ENCODE measurements at places on chromosomes 2 and 18.

- DNase-seq = no peak
These were observed 1.7 kb downstream of the EMILIN2 start for GRCh38 chr18:2848247-2849246.

DNA sequence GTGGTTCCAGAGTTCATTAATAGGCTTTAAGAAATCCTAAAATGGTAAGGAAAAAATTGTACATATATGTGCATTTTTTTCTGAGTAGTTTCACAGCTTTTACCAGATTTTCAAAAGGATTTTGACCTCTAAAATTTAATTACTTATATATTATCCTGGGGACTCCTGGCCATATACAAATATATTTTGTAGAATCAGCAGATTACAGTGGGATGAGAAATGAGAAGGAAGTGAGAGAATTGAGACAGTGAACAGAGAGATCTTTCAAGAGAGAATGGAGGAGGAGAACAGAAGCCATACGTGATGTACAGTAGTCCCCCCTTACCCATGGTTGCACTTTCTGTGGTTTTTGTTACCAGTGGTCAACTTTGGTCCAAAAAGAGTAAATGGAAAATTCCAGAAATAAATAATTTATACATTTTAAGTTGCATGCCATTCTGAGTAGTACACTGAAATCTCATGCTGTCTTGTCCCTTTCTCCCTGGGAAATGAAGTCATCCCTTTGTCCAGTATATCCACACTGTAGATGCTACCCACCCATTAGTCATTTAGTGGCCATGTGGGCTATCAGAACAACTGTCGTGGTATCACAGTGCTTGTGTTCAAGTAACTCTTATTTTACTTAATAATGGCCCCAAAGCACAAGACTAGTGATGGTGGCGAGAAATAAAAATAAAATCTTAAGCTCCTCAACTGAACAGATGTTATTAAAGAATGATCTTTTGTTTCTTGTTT, 130.4 kb upstream of the MYO3B start:
- DNase-seq = no peak

DNA sequence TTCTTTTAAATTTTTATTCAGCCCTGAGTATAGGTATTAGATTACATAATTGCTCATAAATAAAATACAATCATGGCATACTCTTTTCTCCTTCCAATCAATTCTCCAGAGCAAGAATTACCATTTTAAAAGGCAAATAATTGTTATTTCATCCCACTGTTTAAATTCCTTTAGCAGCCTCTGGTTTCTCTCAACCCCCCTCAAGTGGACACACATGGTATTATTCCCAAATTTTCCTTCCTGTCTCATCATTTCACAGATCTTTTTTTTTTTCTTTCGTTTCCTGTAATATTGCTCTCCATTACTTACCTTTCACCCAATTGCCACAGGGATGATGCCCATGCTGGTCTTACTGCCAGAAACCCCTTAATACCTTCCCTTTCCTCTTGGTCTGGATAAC, 385.2 kb downstream of the RIT2 start:
- no peak for DNase-seq

- DNase-seq = no peak
These were observed 138.1 kb downstream of the TTC32 start for GRCh38 chr2:19763731-19764130.

DNA sequence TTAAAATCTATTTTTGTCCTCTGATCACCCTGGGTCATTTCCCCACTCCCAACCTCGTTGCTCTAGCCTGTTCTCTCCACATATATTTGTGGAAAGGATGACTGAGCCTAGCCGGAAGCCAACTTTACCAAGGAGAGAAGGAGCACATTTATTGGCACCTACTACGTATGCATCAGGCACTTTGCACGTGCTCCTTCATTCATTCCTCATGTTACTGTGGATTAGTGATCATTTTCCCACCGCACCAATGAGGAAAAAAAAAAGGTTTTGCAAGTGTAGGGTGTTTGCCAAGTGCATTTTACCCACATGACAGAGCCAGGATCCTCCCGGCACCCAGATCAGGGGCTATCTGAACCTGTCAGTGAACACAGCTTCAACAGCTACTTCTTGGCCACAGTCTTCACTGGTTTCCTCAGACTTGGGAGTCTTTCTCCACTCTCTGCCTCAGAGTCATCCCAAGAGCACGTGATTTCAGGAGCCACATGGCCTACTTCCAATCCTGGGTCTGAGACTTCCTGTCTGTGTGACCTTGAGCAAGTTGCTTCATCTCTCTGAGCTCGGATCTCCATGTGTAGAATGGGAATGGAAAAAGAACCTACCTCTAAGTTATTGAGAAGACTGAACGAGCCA, 1.9 kb upstream of the C1QL2 start:
- no peak for DNase-seq

GRCh38 chr2:197360744-197361156, 50.2 kb upstream of the ANKRD44 start:
- no peak for DNase-seq

DNA sequence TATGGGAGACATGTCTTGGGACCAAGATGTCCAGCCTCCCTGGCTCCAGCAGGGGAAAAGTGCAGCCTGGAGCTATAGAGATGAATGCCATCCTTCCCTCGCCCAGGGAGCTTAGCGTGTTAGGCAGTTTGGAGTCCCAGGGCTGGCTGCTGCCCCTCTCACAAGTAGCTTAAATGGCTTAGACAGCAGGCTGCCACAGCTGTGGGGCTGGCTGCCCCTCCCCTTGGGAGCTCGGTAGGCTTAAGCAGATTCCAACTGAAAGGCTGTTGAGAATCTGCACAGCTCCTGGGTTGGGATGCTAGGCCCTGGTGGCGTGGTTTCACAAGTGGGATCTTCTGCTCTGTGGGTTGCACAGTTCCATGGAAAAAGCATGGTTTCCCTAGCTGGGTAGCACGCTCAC, 940.5 kb upstream of the DDX18 start:
- DNase-seq = no peak

DNA sequence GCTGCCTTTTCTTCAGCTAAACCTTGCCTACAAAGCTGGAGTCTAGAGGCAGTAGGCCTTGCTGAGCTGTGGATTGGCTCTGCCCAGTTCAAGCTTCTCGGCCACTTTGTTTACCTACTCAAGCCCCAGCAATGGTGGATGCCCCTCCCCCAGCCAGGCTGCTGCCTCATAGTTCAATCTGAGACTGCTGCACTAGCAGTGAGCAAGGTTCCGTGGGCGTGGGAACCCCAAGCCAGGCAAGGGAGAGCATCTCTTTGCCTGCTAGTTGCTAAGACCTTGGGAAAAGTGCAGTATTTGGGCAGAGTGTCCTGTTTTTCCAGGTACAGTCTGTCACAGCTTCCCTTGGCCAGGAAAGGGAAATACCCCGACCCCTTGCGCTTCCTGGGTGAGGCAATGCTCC, 68.9 kb downstream of the VAPA start:
- no peak for DNase-seq

- no peak for DNase-seq
These were observed 14.8 kb upstream of the INHBB start for GRCh38 chr2:120330946-120331822.

- DNase-seq = no peak
These were observed 686.0 kb downstream of the NRXN1 start for GRCh38 chr2:50345701-50346591.

DNA sequence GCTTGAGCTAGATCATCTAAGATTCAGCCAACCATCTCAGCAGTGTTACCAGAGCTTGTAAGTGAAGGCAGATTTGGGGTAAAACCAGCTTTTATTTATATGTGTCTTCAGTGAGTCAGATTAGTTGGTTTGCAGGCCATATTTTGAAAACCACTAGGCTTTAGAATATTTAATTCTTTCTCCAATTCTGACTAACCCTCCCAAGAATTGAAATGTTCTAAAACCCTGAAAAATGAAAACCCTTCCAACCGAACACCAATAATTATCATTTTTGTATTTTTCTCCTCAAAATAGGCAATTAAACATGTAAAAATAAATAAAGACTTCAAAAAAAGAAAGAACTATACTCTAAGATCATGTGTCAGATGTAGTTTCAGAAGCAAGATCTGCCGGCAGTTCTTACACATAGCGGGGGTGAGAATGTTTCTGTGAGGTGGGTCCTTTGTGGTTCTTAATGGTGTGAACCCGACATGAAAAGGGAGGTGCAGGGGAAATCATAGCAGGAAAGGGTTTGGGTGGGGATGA, 14.2 kb downstream of the PLEK start:
- no peak for DNase-seq

- no peak for DNase-seq
These were observed 1.9 kb downstream of the MCFD2 start for GRCh38 chr2:46913471-46914381.

- DNase-seq = no peak
These were observed 635.8 kb downstream of the DSC3 start for GRCh38 chr18:30406728-30407127.

- DNase-seq = no peak
These were observed 5.0 kb downstream of the CFAP221 start for GRCh38 chr2:119549241-119549640.

GRCh38 chr2:229849073-229849472, 72.7 kb downstream of the TRIP12 start:
- DNase-seq = no peak

DNA sequence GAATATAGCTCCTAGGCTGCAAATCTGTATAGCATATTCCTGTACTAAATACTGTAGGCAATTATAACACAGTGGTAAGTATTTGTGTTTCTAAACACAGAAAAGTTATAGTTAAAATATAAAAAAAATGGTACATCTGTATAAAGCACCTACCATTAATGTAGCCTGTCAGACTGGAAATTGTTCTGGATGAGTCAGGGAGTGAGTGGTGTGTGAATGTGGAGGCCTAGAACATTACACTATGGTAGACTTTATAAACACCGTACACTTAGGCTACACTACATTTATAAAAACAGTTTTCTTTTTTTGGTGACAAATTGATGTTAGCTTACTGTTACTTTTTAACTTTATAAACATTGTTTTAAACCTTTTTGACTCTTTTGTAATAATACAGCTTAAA, 226.3 kb downstream of the CCDC85A start:
- DNase-seq = no peak

DNA sequence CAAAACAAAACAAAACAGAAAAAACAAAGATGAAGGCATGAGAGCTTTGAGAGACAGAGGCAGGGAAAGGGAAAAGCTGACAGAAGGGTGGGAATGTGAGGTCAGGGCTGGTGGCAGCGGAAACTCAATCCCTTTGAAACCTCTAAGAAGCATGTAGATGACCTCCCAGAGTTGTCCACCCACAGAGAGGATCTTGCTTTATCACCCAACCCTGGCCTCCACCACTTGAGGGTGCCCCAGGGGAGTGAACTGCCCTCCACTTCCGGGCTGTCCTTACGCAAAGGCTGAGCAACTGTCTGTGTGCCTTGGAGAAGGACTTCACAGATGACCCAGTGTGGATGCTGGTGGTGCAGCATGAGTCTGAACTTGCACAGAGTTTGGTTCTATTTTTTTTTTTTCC, 26.7 kb downstream of the PDCL3 start:
- no peak for DNase-seq
